ENCODE measurements at places on chromosomes 13 and 19. TPM values are rescaled to one million over a fixed set of nuclear protein-coding genes. Genes with fewer than 3 reads are reported as not detected.

The BRSK1 gene
- 46.0 TPM for total RNA-seq

The OR10H1 gene
- not detected for total RNA-seq

The ADGRE3 gene
- not detected for total RNA-seq

The NLRP7 gene
- not detected for total RNA-seq

The LILRB5 gene
- not detected for total RNA-seq

The XAB2 gene
- 46.6 TPM for total RNA-seq

The PRTN3 gene
- total RNA-seq = 0.23 TPM

The PRR36 gene
- total RNA-seq = 25.1 TPM

- H3K4me1 ChIP-seq = peaks cover 45% of the 10 kb centered on the region
- H3K36me3 ChIP-seq = no peaks in the 10 kb centered on the region
- H3K27ac ChIP-seq = no peak overlapping the region
- no peak for DNase-seq
Observed at GRCh38 chr13:30110301-30111070, 196.9 kb downstream of the KATNAL1 start.

GRCh38 chr13:28333204-28333881, 161.6 kb downstream of the FLT1 start:
- H3K36me3 ChIP-seq = no peaks in the 10 kb centered on the region
- DNase-seq = no peak
- no peak overlapping the region for H3K4me3 ChIP-seq
- peaks cover 39% of the 10 kb centered on the region for H3K4me1 ChIP-seq
- H3K27ac ChIP-seq = no peak overlapping the region

- H3K4me3 ChIP-seq = no peak overlapping the region
- no peak overlapping the region for H3K27ac ChIP-seq
- H3K27me3 ChIP-seq = no peaks in the 10 kb centered on the region
Observed at GRCh38 chr19:10800488-10800887, 35.5 kb downstream of the TMED1 start.

GRCh38 chr13:77114271-77114670, 87.3 kb upstream of the FBXL3 start:
- peaks cover 38% of the 10 kb centered on the region for H3K36me3 ChIP-seq
- H3K27me3 ChIP-seq = no peaks in the 10 kb centered on the region
- H3K27ac ChIP-seq = no peak overlapping the region
- no peak overlapping the region for H3K4me3 ChIP-seq
- H3K4me1 ChIP-seq = peaks cover 9% of the 10 kb centered on the region
- DNase-seq = no peak

GRCh38 chr13:50198508-50198907, 183.3 kb downstream of the KCNRG start:
- no peak overlapping the region for H3K4me3 ChIP-seq
- peaks cover 47% of the 10 kb centered on the region for H3K4me1 ChIP-seq
- no peak overlapping the region for H3K27ac ChIP-seq
- H3K27me3 ChIP-seq = no peaks in the 10 kb centered on the region

DNA sequence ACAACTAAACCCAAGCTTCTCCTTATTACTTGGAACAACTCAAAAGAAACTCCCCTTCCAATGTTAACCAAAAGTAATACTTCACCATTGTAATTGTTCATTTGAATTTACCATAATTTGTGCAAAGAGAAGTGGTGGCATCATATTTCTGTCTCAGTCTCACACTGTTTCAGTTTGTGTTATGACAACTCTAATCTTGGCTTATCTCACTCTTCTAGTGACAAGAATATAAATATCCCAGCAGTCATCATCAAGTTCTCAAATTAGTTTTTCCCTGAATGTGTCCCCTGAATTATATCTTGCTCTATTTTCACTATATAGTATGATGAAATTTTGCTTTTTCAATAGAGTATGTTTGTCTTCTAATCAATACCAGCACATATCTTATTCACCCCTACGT, 681.4 kb upstream of the PRR20A start:
- no peak overlapping the region for H3K4me3 ChIP-seq
- H3K27ac ChIP-seq = no peak overlapping the region
- no peaks in the 10 kb centered on the region for H3K27me3 ChIP-seq
- H3K4me1 ChIP-seq = peaks cover 2% of the 10 kb centered on the region

- H3K27me3 ChIP-seq = no peaks in the 10 kb centered on the region
- no peak for DNase-seq
- peak overlapping the region; percentile 64 for H3K27ac ChIP-seq
- H3K4me3 ChIP-seq = peak overlapping the region; percentile 46
Observed at GRCh38 chr19:1853295-1854038, 5.2 kb upstream of the REXO1 start.

DNA sequence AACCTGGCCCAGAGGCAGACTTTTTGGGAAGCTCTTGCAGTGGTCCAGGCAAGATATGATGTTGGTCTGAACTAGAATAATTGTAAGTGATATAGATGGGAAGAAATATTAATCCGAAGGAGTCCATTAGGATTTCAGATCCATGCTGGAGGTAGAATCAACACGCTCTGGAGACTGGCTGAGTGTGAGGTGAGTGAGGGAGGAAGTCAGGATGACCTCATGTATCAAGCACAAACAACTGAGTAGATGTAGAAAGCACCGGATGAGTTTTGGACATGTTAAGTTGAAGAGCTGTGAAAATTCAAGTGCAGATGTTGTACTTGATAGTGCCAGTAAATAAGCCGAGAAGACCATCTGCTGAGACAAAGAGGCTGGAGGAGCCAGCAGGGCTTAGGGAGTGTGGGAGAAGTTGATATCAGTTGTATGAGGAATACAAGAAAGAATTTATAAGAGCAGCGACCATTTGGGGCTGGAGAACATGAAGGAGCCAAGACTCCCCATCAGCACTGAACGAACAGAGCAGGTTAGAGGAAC, 5.3 kb upstream of the CNMD start:
- H3K36me3 ChIP-seq = no peaks in the 10 kb centered on the region
- no peak overlapping the region for H3K4me3 ChIP-seq

DNA sequence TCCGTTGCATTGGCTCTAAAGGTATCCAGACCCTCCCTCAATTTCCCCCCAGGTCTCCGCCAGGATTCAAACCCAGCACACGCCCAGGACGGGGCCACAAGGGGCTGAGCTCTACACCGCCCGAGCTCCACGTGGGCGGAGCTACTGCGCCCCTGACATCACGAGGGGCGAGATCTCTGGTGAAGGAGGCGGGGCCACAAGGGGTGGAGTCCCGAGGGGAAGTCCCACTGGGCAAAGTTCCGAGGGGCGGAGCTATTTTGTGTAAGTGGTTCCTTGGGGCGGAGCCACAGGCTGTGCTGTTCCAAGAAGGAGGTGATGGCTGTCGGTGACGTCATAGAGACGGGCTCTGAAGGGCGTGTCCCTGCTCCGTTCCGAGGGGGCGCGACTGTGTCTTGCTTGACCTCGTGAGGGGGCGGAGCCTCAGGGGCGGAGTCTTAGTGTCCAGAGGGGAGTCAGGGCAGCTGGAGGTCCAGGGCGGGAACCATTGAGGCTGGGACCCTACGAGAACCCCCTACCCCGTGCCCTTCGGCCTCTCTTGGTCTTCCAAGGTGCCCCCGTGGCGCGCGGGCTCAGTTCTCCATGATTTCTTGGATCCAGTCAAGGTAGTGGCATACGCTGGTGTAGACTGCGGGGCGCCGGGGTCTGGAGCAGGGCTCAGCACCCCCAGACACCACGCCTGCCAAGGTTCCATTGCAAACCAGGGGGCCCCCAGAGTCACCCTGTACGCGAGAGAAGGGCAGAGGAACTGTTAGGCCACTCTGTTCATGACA, 1.3 kb upstream of the KLK8 start:
- no peak overlapping the region for H3K27ac ChIP-seq
- peak overlapping the region; percentile 33 for H3K4me3 ChIP-seq
- no peaks in the 10 kb centered on the region for H3K36me3 ChIP-seq
- H3K27me3 ChIP-seq = peaks cover 63% of the 10 kb centered on the region

- peaks cover 5% of the 10 kb centered on the region for H3K36me3 ChIP-seq
- peak; percentile 43 for DNase-seq
- peak overlapping the region; percentile 39 for H3K4me3 ChIP-seq
- H3K4me1 ChIP-seq = peaks cover 35% of the 10 kb centered on the region
Observed at GRCh38 chr13:50529154-50529882, 314.2 kb downstream of the DLEU7 start.

- peaks cover 63% of the 10 kb centered on the region for H3K4me1 ChIP-seq
- H3K36me3 ChIP-seq = no peaks in the 10 kb centered on the region
- H3K27ac ChIP-seq = peak overlapping the region; percentile 98
- peak overlapping the region; percentile 16 for H3K4me3 ChIP-seq
Observed at GRCh38 chr19:38674388-38675171, 27.1 kb downstream of the ACTN4 start.

- DNase-seq = no peak
- no peaks in the 10 kb centered on the region for H3K36me3 ChIP-seq
- H3K27me3 ChIP-seq = no peaks in the 10 kb centered on the region
Observed at GRCh38 chr13:69856331-69856730, 251.3 kb upstream of the ATXN8OS start.

- H3K4me1 ChIP-seq = peaks cover 38% of the 10 kb centered on the region
- H3K36me3 ChIP-seq = peaks cover 1% of the 10 kb centered on the region
- no peak for DNase-seq
Observed at GRCh38 chr13:77810430-77810829, 108.2 kb downstream of the EDNRB start.

- DNase-seq = no peak
- H3K36me3 ChIP-seq = peaks cover 2% of the 10 kb centered on the region
- H3K27ac ChIP-seq = no peak overlapping the region
- H3K27me3 ChIP-seq = no peaks in the 10 kb centered on the region
Observed at GRCh38 chr19:13981021-13981420, 25.1 kb downstream of the RFX1 start.

GRCh38 chr19:52070496-52070895, 21.9 kb upstream of the ZNF432 start:
- peaks cover 94% of the 10 kb centered on the region for H3K36me3 ChIP-seq
- H3K27ac ChIP-seq = no peak overlapping the region
- no peaks in the 10 kb centered on the region for H3K27me3 ChIP-seq
- no peaks in the 10 kb centered on the region for H3K4me1 ChIP-seq

DNA sequence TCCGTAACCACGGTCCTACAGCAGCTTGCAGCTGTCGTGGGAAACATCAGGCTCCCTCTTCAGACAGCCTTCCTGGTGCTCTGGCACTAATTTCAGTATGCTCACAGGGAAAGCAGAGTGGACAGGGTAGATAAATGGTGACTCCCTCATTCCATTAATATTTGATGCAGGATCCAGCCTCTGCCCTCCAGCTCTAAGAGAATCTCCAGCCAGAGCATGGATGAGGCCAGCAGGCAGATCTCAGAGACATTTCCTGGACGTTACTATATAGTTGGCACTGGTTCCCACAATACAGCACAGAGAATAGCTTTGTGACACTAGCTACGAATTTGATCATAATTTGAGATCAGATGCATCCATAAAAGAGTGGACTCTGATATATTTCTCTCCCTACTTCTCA, 341.4 kb downstream of the LIG4 start:
- no peaks in the 10 kb centered on the region for H3K4me1 ChIP-seq
- H3K27ac ChIP-seq = no peak overlapping the region
- H3K4me3 ChIP-seq = no peak overlapping the region

- peaks cover 19% of the 10 kb centered on the region for H3K36me3 ChIP-seq
- H3K27ac ChIP-seq = no peak overlapping the region
- no peaks in the 10 kb centered on the region for H3K27me3 ChIP-seq
- no peak for DNase-seq
Observed at GRCh38 chr13:99363949-99364348, 56.8 kb upstream of the GPR183 start.

DNA sequence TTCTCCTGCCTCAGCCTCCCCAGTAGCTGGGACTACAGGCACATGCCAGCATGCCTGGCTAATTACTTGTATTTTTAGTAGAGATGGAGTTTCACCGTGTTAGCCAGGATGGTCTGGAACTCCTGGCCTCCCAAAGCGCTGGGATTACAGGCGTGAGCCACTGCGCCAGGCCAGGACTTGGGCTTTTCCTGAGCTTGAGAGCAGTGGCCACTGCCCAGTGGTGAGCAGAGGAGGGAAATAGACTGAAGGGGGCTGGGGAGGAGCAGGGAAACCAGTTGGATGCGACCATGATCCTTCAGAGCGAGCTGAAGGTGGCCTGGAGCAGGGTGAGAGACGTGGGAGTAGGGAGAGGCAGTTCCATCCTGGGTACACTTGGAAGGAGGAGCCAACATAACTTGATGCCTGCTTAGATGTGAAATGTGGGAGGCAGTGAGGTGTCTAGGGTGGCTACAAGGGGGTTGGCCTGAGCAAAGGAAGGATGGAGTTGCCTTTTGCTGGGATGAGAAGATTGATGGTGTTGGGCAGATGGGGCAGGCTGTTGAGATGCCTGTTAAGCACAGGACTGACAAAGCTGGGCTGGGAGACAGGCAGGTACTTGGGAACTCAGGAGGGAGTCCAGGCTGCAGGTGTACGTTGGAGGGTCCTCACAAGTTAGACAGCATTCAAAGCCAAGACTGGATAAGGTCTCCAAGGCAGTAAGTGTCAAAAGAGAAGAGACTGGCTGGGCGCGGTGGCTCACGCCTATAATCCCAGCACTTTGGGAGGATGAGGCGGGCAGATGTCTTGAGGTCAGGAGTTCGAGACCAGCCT, 31.8 kb downstream of the KCTD15 start:
- peaks cover 4% of the 10 kb centered on the region for H3K27me3 ChIP-seq
- no peak overlapping the region for H3K4me3 ChIP-seq
- DNase-seq = no peak
- H3K27ac ChIP-seq = no peak overlapping the region
- no peaks in the 10 kb centered on the region for H3K4me1 ChIP-seq

- DNase-seq = no peak
- peaks cover 20% of the 10 kb centered on the region for H3K4me1 ChIP-seq
- no peaks in the 10 kb centered on the region for H3K36me3 ChIP-seq
Observed at GRCh38 chr13:30576528-30576927, 41.2 kb upstream of the USPL1 start.

- no peak for DNase-seq
- H3K27ac ChIP-seq = peak within 1 kb of the TSS; percentile 96
- H3K4me3 ChIP-seq = peak within 1 kb of the TSS; percentile 87
- peaks cover 9% of the 10 kb centered on the region for H3K27me3 ChIP-seq
- H3K36me3 ChIP-seq = peaks cover 11% of the 10 kb centered on the region
Observed at GRCh38 chr19:47419030-47419783, at the start of gene MEIS3. Gene MEIS3 (minus strand): TSS chr19:47419527. CDS start chr19:47419081, 446 bp downstream.

- no peak overlapping the region for H3K27ac ChIP-seq
- peaks cover 5% of the 10 kb centered on the region for H3K36me3 ChIP-seq
- H3K27me3 ChIP-seq = no peaks in the 10 kb centered on the region
- H3K4me1 ChIP-seq = peaks cover 32% of the 10 kb centered on the region
Observed at GRCh38 chr19:2243274-2244124, 5.6 kb upstream of the AMH start.

DNA sequence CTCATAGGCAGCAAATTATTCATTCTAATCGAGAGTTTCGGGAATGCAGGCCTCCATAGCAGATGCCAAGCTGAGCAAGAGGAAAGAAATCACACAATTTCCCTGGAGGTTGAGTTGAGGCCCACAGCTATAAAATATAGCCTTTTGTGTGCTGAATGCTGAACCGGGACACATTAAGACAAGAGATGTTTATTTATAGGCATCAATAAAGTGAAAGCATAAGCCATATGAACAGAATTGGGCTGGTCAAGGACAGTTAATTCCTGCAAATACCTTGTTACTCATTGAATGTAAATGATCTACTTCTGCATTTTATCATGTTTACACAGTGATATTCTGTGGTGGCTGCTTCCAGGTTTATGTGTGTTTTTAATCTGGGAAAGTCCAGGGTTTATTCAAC, 461.7 kb downstream of the KLF12 start:
- H3K27ac ChIP-seq = no peak overlapping the region
- no peak overlapping the region for H3K4me3 ChIP-seq
- peaks cover 27% of the 10 kb centered on the region for H3K4me1 ChIP-seq
- no peaks in the 10 kb centered on the region for H3K27me3 ChIP-seq
- H3K36me3 ChIP-seq = no peaks in the 10 kb centered on the region
